Stimulated activated CD8-positive, alpha-beta memory T cell treated with anti-CD3 and anti-CD28 coated beads, Interleukin-4, amount 100 ng/mL, for 1 hour (primary cell): ENCODE measurements at places on chromosomes 4 and X.

DNA sequence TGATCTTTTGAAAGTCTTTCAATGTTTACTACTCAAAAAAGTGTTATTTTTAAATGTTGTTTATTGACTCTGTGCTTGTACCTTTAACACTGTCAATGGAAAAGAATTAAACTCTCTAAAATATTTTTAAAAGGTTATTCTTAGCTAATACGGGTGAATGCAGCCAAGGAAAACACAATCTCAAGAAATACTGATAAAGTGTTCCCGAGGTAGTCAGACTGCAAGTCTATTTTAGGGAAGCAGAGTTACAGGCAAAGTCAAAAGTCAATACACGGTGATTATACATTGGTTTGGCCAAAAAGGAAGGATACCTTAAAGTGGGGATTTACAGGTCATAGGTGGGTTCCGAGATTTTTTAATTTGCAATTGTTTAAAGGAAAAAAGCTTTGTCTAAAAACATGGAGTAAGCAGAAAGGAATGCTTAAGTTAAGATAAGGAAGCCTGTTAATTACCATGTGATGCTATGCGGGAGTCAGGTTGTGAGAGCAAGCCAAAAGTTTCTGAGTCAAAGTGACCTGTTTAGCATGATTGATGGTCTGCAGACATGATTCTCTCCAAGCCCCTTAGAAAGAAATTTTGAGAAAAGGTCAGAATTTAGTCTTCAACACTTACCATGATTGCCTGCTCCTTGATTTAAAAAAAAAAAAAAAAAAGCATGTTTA is 288.4 kb downstream of the KLHL4 start:
- no peak for DNase-seq

DNA sequence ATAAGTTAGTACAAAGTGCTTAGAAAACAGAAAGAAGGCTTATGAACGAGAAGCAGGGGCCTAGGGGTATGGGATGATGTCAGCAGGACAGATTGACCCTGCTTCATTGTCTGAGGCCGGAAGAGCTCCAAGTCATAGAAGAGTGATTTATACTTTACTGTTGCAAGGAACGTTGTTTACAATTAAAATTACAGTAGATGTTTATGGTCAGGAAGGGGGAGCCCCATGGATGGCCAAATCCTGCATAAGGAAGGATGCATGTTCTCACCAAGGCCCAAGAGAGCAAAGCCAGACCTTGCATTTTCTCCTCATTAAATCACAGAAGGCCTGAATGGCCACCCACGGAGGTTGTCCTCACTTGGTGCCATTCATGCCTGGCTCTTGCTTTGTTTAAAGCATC is 115.3 kb downstream of the LDB2 start:
- no peak for DNase-seq

DNA sequence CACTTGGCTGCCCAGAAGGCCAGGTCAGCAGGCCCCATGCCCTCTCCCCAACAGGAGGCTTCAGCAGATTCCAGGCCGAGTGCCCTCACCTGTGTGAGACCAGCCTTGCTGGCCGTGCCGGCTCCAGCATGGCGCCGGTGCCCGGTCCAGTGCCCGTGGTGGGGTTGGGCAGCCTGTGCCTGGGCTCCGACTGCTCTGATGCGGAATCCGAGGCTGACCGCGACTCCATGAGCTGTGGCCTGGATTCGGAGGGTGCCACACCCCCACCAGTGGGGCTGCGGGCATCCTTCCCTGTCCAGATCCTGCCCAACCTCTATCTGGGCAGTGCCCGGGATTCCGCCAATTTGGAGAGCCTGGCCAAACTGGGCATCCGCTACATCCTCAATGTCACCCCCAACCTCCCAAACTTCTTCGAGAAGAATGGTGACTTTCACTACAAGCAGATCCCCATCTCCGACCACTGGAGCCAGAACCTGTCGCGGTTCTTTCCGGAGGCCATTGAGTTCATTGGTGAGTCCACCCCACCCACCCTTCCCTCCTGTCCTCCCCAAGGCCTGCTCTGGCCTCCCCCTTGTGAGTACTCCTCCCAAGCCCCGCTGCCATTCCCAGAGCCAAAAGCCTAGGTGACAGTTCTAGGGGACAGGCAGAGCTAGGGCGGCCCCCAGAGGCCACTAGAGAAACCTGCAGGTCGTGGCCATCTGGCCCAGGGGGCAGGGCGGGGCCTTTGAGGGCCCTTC is 2.3 kb downstream of the DUSP9 start:
- DNase-seq, result no peak

DNA sequence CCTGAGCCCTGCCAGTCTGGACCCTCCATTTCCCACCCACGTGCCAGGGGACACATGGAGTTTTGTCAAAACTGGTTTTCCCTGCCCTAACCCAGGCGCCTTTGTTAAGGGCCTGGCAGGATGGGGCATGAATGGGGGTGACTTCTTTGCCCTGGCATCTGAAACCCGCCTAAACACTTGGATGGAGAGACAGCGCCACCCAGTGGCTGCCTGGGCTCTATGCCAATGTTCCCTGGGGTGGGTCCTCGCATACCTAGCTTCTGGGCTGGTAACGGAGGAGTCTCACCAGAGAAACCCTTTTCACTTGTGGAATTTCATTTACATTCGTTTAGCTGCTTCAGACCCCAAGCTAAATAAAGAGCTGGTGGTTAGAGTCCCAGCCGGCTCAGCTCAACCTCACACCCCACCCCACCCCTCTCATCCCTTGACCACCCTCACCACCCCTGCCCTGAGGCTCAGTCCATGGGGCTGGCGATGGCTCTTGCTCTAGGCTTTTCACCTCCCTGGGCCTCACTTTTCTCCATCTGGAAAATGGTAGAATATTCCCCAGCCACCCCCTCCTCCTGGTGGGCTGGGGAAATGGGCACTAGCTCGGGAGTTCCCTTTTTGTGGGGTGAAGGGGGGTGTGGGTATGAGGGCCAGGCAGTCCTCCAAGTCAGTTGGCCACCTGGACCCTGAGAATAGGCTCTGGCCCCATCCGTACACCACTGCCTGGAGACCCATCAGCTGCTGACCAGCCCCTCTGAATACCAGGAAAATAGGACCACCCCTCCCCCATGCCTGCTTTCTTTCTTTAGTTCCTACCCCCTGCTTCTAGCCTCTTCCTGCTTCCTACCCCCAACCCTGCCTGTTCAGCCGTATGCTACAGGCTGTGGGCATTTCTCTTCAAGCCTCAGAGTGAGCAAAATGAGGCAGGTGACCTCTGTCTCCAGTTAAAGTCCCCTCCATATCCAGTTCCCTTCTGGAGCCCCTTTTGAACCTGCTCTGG is 57.1 kb upstream of the PJA1 start:
- DNase-seq, result peak; percentile 49

DNA sequence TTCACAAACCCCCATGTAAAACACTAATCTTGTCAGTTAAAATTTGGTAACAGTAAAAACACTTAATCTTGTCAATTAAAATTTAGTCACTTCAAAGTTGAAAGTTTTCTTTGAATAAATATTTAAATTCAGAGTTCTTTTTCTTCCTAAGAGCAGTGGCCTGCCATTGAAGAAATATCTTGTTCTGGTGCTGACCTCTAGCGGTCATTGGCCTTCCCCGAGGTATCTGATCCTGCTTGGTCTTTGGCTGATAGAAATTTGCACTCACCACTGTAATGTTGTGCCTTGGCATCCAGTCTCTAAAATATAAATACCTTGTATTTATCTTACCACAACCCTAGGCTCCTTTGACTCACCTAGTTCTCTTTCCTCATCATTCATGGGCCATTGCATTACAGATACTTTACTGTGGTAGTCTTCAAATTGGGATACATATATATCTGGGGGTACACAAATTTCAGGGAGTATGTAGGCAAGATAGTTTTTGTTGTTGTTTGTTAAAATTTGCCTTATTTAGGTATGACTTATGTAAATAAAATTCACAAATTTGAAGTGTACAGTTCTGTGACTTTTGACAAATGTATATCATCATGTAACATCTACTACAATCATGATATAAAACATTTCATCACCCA is 6.7 kb upstream of the ART3 start:
- peak; percentile 15 for DNase-seq

GRCh38 chr4:105088110-105088879 is 58.4 kb upstream of the TET2 start:
- DNase-seq, result no peak
